Esophagus mucosa (tissue), 1 donor: ENCODE measurements at places on chromosomes 16 and 17. TPM values are rescaled to one million over a fixed set of nuclear protein-coding genes. Genes with fewer than 3 reads are reported as not detected.

GRCh38 chr17:491086-492021 lies 138.7 kb upstream of the RPH3AL start:
- peak; percentile 36 for ATAC-seq

Gene JPH3
- 0.16 TPM for total RNA-seq

DNA sequence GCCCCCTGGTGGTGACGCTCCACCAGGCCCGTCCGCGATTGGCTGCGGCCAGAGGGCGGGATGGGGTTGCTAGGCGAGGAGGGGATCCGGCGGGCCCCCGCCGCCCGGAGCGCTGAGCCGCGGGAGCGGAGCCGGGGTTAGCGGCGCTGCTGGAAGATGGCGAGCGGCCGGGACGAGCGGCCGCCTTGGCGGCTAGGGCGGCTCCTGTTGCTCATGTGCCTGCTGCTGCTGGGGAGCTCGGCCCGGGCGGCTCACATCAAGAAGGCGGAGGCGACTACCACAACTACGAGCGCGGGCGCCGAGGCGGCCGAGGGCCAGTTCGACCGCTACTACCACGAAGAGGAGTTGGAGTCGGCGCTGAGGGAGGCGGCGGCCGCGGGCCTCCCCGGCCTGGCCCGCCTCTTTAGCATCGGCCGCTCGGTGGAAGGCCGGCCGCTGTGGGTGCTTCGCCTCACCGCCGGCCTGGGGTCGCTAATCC lies at the start of gene CPD:
Gene CPD (plus strand): TSS at position 103 of the 478 bp plus-strand sequence. CDS start 54 bp downstream, at position 157.
- ATAC-seq: peak; percentile 99

- ATAC-seq: no peak
Observed at GRCh38 chr16:78102865-78103264, 3.4 kb downstream of the WWOX start.

DNA sequence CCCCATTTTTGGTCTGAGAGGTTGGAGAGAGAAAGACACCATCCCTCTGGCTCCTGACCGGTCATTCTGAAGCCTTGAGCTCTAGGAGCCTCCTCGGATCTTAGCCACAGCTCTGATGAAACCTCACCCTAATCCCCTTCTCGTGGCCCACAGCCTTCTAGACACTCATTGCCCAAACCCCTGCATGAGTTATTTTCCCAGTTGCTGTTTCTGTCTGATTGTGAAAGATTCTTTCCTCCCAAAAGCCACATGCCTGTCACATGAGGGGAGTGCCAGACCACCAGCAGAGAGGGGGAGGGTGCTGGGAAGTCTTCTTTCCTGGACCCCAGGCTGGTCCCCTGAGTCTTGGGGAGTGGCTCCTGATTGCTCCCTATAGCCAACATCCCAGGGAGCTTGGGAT lies 17.6 kb upstream of the ABR start:
- peak; percentile 4 for ATAC-seq

- no peak for ATAC-seq
Observed at GRCh38 chr16:47666434-47666833, 205.3 kb downstream of the PHKB start.
